Activated T-cell treated with anti-CD3 and anti-CD28 coated beads, Interleukin-2, amount 50 U/mL, for 72 hours (primary cell): ENCODE measurements at places on chromosomes 12 and 14. TPM values are rescaled to one million over a fixed set of nuclear protein-coding genes. Genes with fewer than 3 reads are reported as not detected.

NUBPL gene
- total RNA-seq, result 7.7 TPM

PAPLN gene
- total RNA-seq, result 0.58 TPM

- H3K4me3 ChIP-seq, result no peak overlapping the region
- no peak for DNase-seq
- peaks cover 2% of the 10 kb centered on the region for H3K36me3 ChIP-seq
- H3K4me1 ChIP-seq, result no peaks in the 10 kb centered on the region
Observed at GRCh38 chr14:96267336-96267735, 11.3 kb downstream of the BDKRB1 start.

DNA sequence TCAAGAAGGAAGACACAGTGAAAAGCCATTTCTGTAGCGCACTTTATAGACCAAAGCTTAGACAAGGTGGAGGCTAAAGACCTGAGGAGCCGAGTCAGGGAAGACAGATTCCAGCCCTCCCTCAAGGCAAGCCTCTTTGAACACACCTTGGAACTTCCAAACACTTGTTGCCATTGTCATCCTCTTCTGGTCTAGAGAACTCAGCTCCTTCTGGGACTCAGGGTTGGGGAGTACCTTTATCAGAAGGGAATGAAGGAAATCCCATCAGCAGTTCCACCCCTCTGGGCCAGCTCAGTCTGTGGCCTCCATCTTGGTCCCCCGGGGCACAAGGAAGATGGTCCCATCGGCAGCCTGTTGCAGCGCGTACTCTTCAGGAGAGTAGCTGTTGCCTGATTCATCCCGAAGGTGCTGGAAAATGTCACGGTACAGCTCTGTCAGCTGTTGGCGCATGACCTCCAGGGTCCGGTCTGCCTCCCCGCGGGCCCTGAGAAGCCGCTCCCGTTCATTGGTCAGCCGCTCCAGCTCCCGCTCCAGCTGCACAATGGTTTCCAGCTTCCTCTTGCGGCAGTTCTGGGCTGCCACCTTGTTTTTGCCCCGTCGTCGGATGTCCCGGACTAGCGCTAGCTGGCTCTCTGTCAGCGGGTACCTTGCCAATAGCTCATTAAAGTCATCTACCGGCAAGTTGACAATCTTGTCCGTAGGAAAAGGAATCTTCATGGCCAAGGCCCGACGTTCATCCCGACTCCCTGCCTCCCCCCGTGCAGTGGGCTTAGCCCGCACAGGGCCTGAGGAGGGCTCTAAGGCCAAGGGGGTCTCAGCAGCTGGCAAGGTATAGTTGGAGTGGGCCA lies 8.5 kb downstream of the NFE2 start:
- no peak overlapping the region for H3K4me3 ChIP-seq
- H3K36me3 ChIP-seq, result peaks cover under 1% of the 10 kb centered on the region
- no peak for DNase-seq
- no peaks in the 10 kb centered on the region for H3K27me3 ChIP-seq
